HCEC 1CT (cell line): ENCODE measurements at places on chromosomes 11 and 22.
A peak's percentile ranks its signal among the peaks of the same experiment; 100 is the strongest.

- no peak for DNase-seq
Observed at GRCh38 chr11:73536961-73537360, 61.0 kb downstream of the FAM168A start.

- DNase-seq, result no peak
Observed at GRCh38 chr22:24323695-24324094, 53.1 kb downstream of the SPECC1L start.

- no peak for DNase-seq
Observed at GRCh38 chr11:113435190-113435968, 39.8 kb downstream of the DRD2 start.

GRCh38 chr22:31036671-31037550, 44.2 kb upstream of the SMTN start:
- DNase-seq, result peak; percentile 36

- no peak for DNase-seq
Observed at GRCh38 chr22:43642319-43643206, 169.5 kb downstream of the EFCAB6 start.

DNA sequence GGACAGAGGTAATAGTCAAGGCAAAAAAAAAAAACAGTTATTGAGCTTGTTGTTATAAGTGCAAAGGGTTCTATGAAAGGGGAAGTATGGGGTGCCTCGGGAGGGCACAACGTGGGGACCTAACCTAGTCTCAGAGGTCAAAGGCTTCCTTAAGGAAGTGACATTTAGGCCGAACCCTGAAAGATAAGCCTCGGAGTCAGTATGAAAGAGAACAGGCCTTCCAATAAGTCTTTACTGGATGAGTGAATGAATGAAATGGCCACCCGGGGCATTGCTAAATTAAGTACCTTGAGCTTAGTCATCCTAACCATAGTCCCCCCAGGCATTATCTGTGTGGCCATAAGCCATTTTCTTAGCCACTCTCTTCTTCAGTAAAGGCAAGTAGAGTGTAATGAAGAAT, 19.7 kb downstream of the FLI1 start:
- no peak for DNase-seq

DNA sequence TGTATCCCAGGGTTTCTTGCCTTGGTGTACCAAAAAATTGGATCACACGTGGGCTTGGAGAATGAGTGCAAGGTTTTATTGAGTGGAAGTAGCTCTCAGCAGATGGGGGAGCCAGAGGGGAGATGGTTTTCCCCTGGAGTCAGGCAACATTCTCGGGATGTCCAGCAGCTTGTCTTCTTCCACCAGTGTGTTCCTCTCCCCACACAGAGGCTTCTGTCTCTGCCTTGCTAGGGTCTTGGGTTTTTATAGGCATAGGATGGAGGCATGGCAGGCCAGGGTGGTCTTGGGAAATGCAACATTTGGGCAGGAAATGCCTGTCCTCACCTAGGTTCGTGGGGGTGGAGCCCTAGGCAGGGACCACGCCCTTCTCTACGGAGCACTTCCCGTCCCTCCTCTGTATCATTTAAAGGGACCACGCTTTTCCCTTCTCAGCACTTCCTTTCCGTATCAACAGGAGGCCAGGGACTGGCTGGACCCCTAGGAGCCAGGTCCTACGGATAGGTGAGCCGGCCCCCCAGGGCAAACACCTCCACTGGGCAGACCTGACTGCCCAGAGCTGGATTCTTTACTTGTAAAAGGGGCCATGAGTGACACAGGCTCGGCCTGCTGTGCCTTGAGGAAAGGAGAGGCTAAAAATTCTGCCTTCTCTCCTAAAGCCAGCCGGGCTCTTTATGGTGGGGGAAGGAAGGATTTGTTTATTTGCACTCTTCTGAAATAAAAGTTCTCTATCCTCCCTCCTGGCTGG, 55.3 kb upstream of the CCDC188 start:
- peak; percentile 66 for DNase-seq

DNA sequence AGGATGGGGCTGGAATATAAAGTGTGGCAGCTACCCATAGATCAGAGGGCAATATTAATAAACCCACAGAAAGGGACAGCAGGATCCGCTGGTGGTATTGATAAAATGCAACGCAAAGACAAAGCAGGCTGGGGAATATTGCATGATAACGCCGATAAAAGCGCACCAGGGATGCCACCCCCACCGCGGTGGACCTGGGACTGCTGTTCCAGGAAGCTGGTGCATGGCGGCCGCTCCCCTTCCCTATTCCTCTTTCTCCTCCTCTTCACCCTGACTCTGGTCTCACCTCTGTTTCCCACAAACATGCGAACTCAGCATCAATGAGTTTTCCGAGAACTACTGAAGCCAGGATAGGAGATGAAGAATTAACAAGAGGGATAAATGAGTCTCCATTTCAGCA, 20.2 kb downstream of the SPATA19 start:
- no peak for DNase-seq

- DNase-seq, result no peak
Observed at GRCh38 chr11:20608934-20609333, 9.5 kb downstream of the SLC6A5 start.

DNA sequence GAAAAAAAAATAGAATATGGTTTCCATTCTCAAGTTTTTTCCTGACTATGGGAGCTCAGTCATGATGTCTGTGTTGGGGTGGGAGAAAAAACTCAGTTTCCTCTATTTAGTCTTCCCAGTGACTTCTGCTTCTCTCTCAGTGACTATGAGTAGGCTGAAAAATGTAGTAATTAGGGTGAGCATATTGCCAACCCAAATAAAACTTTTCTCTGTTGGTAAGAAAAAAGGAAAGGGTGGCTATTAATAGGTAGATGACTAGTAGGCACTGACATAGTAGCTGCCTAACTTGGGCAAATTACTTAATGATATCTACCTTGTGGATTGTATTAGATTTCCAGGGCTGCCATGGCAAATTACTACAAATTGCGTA, 34.2 kb upstream of the BIRC3 start:
- no peak for DNase-seq

GRCh38 chr22:46336119-46337078, 885 bp downstream of the TRMU start:
- DNase-seq, result no peak

DNA sequence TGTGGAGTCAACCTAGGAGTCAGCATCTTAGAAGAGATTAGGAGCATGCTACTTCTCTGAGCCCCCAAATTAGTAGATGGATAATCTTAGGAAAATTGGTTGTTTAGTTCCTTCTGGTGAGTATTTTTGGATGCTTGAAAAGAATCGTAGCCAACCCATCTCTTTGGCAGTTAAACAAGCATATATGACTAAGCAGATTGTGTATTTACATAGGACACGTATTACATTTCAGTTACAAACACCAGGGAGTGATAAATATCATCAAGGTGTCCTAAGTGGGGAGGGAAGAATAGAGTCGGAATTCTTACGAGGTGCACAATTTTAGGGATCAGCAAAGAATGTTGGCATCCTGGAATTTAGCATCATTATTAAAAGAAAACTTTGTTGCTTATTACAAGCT, 13.5 kb downstream of the PLET1 start:
- DNase-seq, result no peak

DNA sequence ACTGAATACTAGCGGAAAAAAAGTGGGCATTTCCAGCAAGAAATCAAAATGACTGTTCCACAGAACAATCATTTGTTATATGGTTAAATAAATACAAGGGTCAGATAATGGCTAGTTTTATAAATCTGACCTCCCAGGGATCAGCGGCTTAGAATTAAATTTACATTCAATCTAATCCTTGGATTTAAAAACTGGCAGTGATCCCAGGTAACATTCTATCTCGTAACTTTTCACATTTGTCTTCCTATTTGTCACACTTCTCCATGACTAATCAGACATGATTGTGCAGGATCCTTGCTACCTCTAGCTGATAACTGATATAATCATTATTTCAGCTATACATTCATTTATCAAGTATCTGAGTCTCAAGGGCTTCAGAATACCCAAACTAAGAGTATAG, 2.9 kb upstream of the MMP3 start:
- peak; percentile 68 for DNase-seq

GRCh38 chr11:104764710-104765045, 133.6 kb downstream of the CASP12 start:
- peak; percentile 26 for DNase-seq

GRCh38 chr11:134486106-134486505, 74.1 kb upstream of the B3GAT1 start:
- DNase-seq, result no peak

GRCh38 chr11:9750551-9750950, 86.7 kb downstream of the SWAP70 start:
- no peak for DNase-seq

DNA sequence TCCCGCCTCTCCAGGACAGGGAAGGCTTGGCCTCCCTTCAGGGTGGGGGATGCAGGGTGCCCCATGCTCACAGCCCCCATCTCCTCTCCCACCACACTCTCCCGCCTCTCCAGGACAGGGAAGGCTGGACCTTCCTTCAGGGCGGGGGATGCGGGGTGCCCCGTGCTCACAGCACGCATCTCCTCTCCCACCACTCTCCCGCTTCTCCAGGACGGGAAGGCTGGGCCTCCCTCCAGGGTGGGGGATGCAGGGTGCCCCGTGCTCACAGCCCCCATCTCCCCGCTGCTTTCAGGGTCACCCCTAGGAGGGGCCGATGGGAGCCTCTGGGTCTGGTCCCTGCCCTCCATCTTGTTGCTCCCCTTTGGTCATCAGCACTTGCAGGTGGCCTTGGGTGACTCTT, 348.0 kb downstream of the CTTN start:
- DNase-seq, result no peak

DNA sequence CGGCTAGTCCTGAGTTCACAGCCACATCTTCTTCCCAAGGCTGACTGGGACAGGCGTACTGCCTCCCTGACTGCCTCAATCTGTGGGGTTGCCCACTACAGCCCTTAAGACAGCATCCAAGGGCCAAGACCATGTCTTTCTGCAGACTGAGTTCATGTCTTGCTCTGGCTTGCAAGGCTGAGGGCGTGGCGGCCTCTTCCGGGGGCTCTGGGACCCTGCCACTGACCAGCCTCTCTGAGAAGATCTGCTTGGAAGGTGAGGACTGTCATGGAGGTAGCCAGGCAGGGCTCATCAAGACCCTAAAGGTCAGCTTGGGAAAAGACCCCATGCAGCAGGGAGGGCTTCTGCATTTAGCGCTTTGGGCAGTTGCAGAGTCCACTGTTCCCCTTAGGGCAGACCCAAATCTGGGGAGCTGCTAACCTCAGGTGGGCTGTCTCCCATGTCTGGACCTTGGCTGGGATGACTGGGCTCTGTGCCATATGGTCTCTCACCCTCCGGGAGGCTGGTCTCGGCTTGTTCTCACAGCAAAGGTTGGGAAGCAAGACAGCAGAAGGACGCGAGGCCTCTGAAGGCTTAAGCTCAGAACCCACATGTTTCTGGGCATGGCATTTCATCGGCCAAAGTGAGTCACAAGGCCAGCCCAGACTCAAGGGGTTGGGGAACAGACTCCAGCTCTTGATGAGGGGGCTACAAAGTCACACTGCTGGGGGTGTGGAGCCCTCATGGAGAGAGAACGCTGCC, 109.1 kb upstream of the LMO1 start:
- DNase-seq, result no peak

DNA sequence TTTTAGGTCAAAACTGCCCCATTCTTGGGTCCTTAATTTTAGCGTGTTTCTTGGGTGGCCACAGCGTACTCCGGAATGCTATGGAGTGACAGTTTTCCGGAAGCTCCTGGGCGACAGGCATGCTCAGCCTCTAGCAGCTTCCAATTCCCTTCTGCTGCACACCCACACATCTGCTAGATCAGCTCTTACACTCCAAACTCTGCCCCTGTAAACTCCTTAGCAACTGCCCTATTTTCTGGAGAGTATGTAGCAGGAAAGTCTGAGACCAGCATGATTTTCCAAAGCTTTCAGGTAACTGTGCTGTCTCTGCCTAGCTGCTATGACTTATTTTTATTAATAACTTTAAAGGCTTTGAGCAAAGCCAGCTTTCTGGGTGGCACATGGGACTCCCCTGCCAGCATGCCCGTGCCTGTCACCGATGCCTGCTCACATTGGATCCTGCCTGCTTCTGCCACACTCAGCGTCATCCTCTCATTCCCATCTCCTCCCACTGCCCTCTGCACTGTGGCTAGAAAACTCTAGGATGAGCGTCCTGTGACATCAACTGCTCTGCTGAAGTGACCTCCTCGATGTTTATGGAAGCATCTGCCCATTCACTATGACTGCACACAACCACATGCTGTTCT, 17.3 kb downstream of the TOLLIP start:
- DNase-seq, result no peak

DNA sequence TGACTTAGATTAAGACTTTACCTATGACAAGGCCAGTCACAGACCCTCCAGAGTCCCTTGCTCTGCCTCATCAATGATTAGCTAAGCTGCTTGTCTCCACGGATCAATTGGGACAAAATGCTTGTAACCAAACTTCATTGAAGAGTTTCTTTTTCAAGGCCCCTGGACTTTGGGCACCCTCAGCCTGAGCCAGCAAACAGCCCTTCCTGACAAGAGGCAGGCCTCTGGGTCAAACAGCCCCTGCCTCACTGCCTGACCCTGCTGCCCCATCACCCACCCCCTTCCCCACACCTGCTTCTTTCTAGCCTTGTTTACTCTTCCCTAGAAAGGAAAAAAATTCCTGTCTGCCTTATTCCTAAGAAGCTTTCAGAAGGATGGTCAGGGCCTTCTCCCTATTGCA, 26.3 kb upstream of the CDON start:
- DNase-seq, result no peak

DNA sequence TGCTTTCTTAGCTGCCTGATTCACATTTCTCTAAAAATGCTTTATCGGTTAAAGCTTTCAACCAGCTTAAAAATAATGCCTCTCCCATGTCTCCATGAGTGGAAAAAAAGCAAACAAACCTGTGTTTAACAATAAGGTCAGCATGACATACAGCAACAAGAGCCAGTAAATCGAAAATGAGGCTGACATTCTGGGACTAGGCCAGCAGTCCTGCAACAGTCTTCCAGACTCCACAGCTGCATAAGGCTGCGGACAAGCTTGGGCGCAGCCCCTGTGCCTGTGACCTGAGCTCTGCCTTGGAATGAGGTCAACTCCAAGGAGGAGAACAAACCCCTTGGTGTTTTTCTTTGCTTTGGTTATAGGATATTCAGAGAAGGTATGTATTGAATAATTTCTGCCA, 95.5 kb downstream of the PGR start:
- DNase-seq, result no peak

DNA sequence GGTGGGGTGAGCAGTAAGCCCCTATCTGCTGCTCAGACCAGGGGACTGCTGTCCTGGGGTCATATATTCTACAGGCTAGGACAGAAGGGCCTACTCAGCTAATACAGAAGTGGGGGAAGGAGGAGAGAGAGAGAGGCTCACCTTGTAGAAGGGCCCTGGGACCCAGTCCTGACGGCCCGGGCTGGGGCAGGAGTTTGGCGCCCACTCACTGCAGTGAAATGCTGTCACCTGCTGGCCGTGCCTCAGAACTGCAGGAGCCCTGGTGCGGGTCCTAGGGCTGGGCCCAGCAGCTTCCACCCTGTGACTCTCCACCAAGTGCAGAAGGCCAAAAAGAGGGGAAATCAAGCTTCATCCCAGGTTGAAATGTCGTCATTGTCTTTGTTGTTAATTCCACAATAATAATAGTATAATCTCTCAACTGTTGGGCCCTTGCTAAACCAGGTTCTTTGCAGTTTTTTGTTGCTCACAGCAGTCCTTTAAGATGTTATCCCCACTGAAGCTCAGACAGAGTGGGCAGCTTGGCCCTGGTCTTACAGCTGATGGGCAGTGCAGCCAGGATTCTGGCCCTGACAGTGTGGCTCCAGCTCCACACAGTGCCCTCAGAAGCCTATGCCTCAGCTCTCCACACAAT, 29.6 kb downstream of the TRIM29 start:
- peak; percentile 34 for DNase-seq

- DNase-seq, result peak; percentile 96
Observed at GRCh38 chr11:46710821-46711269, 8.2 kb upstream of the F2 start.
